NCI-H345 (cell line): ENCODE measurements at places on chromosomes 6 and 20.

DNA sequence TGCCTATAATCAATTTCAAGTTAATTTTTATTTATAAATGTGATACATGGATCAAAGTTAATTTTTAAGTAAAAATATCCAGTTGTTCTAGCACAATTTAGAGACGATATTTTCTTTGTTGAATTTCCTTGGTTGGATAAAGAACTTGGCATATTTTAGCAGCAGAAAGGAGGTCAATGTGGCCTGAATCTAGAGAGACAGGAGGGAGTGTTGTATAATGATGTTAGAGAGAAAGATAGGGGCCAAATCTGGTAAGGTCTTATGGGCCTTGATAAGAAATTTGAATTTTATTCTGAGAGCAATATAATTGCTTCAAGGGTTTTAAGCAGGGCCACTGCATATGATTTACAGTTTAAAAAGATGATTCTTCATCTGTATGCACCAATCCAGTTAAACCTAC lies 79.4 kb upstream of the OGFRL1 start:
- no peak for DNase-seq

DNA sequence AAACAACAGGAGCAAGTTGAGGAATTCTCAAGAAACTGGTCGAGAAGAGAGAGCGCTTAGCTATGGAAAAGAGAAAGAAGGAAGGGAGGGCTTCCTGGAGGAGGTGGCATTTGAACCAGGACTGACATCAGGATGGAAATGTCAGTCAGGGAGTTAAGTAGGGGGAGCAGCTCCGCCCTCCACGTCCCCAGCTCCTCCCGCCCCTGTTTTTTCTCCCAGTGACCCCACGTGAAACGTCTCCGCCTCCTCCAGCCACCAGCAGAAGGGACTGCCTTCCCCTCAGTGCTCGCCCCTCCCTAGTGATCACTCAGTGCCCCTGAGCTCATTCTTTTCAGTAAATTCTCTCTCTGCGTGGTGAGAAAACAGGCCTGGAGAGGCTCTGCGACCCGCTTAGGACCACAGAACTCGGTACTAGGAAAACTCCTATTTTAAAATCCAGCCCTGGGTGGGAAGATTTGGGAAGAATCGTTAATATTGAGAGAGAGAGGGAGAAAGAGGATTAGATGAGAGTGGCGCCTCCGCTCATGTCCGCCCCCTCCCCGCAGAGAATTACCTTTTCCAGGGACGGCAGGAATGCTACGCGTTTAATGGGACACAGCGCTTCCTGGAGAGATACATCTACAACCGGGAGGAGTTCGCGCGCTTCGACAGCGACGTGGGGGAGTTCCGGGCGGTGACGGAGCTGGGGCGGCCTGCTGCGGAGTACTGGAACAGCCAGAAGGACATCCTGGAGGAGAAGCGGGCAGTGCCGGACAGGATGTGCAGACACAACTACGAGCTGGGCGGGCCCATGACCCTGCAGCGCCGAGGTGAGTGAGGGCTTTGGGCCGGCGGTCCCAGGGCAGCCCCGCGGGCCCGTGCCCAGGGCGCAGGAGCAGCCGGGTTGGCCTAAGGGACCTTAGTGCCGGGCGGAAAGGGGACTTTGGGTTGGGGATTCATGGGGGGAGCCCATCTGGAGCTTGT lies 4.6 kb downstream of the HLA-DPB1 start:
- DNase-seq: no peak

DNA sequence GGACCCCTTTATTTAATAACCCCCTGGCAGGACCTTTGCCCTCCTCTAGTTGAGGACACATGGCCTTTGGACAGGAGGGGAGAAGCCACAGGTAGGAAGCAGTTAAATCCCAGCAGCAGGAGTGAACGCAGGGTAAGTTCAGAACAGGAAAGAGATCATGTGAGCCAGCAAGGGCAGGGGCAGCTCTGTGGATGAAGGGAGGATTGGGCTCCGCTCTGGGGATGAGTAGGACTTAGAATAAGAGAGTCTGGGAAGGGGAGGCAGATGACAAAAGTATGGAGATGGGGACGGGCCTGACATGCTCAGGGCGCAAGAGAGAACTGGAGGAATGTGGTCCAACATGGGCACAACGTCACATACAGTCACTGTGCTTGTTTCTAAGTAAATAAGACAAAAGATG lies 89.0 kb downstream of the NDUFAF5 start:
- no peak for DNase-seq

- DNase-seq: peak; percentile 89
Observed at GRCh38 chr20:48275286-48276020, 490.2 kb upstream of the SULF2 start.

- DNase-seq: peak; percentile 58
Observed at GRCh38 chr6:90295854-90296340, 746 bp downstream of the BACH2 start.

DNA sequence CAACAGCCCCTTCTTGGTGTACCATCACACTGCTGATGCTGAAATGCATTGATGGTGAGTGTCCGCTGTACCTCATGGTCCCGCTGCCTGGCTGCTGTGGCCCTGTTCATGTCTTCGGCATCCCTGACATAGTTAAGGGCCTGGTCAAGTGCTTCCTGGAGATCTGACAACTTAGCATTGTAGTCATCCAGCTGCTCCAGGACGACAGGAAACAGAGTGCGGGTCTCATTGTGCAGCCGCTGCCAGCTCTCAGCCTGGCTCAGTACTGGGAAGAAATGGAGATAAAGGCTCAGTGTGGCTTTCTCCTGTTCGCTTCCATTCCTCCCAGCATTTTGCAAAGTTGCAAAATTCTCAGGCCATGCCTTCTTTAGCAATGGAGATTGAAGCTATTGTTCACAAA lies 81.8 kb downstream of the LAMA4 start:
- DNase-seq: no peak

DNA sequence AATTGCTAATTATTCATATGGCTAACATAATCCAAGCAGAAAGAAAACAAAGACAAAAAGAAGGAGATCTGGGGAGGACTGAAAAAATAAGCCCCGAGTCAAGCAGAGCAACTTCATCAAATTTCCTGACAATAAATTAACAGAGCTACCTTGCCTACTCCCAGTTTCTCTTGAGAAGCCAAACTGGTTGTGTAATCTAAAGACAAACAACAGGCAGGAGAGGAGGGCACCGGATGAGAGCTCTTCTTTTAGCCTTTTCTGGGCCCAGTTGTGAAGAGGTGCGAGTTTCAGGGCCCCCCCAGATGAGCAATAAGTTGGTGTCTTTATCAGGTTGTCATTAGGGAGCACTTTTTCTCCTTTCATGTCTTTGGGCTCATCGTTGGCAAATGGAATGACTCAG lies 197.1 kb upstream of the PCSK2 start:
- DNase-seq: no peak

GRCh38 chr6:112044196-112044595 lies 9.7 kb upstream of the CCN6 start:
- DNase-seq: no peak

GRCh38 chr6:14857501-14857900 lies 388.4 kb upstream of the JARID2 start:
- DNase-seq: no peak

- DNase-seq: no peak
Observed at GRCh38 chr6:4240148-4240547, 104.8 kb upstream of the ECI2 start.

- DNase-seq: no peak
Observed at GRCh38 chr20:19241440-19241839, 29.0 kb downstream of the SLC24A3 start.

GRCh38 chr20:50052550-50053361 lies 60.2 kb downstream of the UBE2V1 start:
- no peak for DNase-seq

- DNase-seq: no peak
Observed at GRCh38 chr20:54051068-54051467, 19.3 kb downstream of the BCAS1 start.

- DNase-seq: no peak
Observed at GRCh38 chr6:147459780-147460179, 48.7 kb upstream of the SAMD5 start.

DNA sequence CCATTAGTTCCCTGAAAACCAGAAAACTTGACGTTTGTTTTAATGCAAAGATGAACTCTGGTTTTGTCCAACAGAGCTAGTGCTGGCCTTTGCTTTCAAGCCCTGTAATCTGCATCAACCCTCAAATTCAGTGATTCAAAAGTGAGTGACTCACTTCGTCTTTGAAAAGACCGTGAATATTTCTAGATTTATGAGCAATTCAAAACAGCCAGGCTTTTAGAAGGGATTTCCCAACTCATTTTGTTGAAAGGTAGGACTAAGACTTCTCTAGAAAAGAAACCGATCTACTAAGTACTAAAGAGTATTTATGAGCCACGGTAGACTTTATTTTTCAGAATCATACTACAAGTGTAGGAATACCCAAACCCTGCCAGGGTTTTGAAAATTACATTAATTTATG lies 121.5 kb downstream of the UST start:
- DNase-seq: no peak

DNA sequence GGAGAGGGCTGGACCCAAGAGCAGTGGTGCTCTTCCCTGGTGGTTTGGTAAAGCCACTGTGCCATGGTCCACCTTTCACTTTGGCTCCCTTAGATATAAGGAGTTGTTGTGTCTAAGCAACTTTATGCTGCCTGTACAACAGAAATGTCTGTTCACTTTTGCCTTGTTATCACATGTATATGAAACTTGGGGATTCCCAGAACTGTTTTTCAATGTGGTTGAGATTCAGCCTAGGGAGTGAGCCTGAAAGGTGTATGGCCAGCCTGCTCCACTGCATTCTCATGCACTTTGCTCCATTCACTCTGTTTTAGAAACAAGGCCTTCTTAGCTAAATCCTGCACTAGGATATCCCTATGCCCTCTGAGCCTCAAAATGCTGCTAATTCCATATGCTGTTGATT lies 234.5 kb upstream of the THEMIS start:
- no peak for DNase-seq

- peak; percentile 51 for DNase-seq
Observed at GRCh38 chr6:53837865-53838769, 43.3 kb downstream of the LRRC1 start.

DNA sequence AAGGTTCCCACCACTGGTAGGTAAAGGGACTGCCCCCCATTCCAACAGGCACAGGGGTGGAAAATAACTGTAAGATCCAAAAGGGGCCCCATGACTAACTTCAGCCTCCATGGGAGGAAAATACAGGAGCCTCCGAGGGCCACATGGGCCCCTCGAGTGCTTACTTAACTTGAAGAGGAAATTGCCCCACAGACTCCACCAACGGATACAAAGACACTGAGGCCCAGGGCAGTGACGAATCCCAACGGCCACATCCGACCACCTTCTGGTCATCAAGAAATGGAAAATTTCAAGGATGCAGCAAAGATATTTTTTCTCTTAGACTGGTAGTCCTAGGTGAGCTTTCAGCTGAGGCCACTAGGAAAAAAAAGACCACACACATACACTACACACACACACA lies 116.0 kb upstream of the MRPS10 start:
- DNase-seq: no peak

DNA sequence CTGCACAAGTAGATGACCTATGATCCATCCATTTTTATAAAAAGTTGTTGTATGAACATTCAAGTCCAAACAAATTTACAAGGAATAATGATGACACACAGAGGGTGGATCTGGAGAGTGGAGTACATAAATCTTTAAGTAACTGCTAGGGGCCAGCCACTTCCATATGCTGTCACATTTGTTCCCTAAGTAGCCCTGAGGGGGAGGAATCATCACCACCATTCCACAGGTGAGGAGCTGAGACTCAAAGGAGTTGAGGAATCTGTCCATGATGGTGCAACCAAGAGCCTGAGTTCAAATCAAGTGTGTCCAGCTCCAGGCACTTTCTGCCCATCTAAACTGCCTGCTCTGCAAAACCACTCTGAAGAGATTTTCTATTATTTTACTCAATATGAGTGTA lies 132.1 kb downstream of the AIG1 start:
- DNase-seq: no peak

GRCh38 chr20:56736285-56736857 lies 107.3 kb downstream of the TFAP2C start:
- no peak for DNase-seq

DNA sequence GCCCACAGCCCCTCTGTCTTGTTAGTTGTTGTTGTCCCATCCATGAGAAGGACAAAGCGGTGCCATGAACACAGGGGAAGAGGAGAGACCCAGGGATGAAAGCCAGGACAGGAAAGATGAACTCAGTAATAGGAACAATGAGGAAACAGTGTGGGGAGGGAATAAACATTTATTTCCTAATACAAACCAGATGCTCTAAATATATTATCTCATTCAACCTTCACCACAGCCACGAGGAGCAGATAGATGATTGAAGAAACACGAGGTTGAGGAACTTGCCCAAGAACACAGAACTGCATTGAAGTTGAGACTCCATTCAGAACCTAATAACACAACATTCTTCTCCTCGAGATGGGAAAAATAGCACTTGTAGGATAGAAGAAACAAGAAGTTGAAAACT lies 53.0 kb upstream of the AIG1 start:
- no peak for DNase-seq

DNA sequence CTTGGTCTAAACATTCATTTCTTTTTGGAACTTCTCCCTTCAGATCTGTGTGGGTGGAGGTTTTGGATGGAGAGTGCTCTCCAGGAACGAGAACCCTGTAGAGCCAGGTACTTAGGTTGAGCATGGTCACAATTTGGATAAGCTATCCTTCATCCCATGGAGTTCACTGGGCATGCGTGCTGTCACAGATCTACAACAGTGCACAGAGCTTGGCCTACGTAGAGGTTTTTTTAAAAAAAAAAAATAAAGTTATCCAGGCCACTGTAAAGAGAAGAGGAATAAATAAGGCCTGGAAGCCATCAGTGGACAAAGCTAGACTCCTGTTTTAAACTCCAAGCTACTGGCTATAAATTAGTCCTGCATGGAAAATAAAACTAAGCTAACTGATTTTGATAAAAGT lies 165.6 kb downstream of the SLC24A3 start:
- DNase-seq: no peak

DNA sequence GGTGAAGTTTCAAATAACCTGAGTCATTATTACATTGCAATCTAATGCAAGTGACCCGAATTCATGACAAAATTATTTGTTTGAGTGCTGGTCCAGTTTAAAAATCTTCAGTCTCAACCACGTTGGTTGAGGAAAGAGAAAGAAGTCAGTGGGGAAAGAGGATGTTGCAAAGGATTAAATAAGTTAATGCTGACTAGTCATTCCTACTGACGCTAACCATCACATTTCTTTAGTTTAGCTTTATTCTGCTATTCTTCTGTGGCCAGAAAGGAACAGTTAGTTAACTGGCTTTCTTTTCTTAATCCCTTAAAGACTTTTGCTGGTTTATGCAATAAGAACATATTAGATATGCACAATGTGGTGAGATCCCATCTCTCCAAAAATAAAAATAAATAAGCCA lies 143.8 kb upstream of the FAM83B start:
- no peak for DNase-seq

GRCh38 chr20:50977066-50978021 lies 18.7 kb downstream of the MOCS3 start:
- DNase-seq: no peak
